Immature natural killer cell (primary cell): ENCODE measurements at places on chromosomes 1 and 21.

- DNase-seq, result no peak
Measured at GRCh38 chr1:59419361-59420140, 122.7 kb downstream of the FGGY start.

DNA sequence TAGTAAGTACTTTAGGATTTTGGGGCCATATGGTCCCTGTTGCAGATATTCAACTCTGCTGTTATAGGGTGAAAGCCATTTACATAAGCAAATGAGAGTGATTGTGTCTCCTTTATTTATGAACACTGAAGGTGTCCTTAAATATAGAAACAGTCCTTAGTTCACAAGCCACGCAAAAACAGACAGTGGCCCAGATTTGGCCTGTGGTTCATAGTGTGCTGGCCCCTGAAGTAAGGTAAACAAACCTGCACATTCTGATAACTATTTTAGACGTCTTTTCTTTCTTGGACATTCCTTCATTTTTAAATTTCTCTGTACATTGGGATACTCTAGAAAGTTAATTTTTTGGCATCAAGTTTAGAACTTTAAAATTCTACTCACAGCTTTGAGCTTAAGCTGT lies 23.5 kb downstream of the RAP1A start:
- no peak for DNase-seq

DNA sequence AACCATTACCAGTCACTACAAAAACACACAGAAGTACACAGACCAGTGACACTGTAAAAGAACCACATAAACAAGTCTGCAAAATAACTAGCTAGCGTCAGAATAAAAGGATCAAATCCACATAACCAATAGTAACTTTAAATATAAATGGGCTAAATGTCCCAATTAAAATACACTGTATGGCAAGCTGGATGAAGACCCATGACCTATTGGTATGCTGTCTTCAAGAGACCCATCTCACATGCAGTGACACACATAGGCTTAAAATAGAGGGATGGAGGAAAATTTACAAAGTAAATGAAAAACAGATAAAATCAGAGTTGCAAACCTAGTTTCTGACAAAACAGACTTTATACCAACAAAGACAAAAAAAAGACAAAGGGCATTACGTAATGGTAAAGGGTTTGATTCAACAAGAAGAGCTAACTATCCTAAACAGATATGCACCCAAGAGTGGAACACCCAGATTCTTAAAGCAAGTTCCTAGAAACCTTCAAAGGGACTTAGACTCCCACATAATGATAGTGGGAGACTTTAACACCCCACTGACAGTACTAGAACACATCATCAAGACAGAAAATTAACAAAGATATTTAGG lies 196.9 kb downstream of the TBX15 start:
- no peak for DNase-seq

GRCh38 chr21:20451046-20451445 lies 547.2 kb upstream of the NCAM2 start:
- no peak for DNase-seq

DNA sequence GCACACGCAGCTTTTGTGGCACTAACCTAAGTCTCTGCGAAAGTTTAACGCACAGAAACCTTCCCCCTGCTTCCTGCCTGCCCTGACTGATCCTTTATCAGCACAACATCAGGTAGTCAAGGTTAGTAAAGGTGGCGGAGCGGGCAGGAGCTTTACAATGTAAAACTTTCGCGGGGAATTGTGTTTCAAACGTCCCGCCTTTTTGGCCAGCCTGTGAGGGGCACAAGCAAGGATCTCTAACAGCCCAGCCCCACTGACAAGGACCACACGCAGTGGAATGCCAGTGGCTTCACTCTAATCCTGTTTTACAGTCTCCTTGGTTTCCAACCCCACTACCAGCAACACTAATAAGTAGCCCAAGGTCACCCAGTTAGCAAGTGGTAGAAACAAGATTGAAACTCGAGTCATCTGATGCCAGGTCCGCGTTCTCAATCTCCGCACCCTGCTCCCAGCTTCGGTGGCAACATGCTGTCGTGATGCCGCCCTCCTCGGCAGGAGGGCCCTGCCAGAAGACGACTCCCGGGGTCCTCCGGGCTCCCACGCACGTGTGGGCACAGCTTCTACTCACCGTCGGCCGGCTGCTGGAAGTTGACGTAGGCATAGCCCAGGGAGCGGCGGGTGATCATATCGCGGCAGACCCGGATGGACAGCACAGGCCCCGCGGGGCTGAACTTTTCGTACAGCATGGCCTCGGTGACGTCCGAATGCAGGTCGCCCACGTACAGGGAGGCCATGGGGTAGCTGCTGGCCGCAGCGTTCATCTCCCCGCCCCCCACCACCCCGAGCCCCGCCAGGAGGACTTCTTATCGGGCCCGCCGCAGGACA lies 1.2 kb downstream of the PABPC4 start:
- DNase-seq, result peak; percentile 76

DNA sequence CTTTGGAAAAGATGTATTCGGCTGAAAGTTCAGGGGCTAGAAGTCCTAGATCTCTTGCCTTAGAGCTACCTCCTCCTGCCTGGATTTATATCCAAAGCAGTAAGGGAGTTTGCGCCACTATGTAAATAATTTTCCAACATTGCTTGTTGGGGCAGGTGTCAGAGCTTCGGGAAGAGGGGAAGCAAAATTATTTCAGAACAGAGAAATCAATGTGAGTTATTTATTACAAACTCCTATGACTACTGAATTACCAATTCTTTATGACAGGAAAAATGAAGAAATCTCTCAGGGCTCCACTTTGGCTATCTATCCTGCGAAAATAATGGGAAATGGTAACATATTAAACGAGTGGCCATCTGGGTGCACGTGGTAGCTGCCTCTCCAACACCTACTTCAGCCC lies at the start of gene CRP:
Gene CRP, minus strand, starts transcription at position 61 of the 400 bp plus-strand sequence. CDS start 104 bp downstream, outside the sequence.
- DNase-seq, result no peak

- DNase-seq, result no peak
Measured at GRCh38 chr1:7149080-7149838, 364.0 kb downstream of the CAMTA1 start.

- DNase-seq, result no peak
Measured at GRCh38 chr21:25635310-25635709, 3.7 kb upstream of the JAM2 start.

GRCh38 chr1:63775418-63776127 lies 1.8 kb downstream of the ROR1 start:
- DNase-seq, result no peak

DNA sequence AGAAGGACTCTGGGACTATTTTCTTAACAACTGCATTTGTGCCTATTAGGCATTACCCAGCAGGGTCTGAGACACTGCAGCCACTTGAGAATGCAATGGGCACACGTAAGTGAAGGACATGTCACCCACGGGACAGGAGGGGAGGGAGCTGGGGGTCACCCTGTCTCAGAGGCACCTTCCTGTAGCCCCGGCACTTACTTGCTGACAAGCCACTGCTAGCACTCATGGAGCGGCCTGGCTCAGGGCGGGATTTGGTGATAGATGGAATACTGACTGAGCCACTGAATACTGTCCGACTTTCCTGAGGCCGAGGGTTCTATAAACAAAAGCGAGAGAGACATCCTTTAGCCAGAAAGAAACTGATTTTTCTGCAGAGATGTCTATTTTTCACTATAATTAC lies 64.7 kb downstream of the COQ8A start:
- DNase-seq, result no peak

DNA sequence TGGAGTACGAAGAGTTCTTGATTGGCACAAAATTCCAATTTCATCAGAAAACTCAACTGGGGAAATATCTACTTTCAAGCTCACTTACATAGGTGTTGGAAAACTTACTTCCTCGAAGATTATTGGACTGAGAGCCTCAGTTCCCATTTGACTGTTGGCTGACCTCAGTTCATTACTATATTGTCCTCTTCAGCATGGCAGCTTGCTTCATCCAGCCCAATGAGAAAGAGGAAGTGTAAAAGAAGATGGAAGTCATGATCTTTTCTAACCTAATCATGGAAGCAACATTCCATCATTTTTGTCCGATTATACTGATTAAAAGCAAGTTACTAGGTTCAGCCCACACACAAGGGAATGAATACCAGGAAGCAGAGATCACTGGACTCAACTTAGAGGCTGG lies 49.4 kb downstream of the HSD3B1 start:
- no peak for DNase-seq

- DNase-seq, result peak; percentile 54
Measured at GRCh38 chr1:113835686-113836290, 23.5 kb upstream of the RSBN1 start.

DNA sequence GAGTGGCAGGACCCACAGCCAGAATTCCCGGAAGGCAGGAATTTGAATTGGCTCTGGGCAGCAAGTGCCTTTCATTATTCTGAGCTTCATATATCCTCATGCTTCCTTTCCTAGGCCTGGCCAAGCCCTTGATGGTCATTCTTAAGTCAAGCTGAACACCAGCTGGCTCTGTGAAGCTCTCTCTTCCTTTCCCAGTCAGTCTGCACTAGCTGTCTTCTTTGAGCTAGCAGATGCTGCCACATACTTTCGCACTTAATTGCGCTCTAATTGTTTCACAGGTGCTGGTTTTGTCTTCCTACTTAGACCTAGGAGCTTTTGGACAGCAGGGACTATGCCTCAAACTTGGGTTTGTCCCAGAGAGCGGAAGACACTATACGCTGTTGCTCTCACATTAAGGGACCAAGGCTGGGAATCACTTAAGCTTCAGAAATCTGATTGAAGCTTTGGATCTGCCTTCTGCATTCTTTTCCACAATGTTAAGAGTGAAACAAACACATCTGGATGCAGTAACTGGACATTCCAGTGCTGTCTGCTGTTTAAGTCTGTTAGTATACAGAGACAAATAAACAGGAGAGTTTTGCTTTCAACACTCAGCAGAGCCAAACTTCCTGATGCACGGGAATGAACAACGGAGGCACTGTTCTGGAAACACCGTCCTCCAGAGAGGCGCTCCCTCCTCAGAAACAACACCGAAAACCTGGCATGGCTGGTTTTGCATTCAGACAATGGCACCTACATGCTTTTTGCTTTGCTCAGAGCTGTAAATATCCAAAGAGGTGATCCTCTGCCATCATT lies 2.2 kb downstream of the TLR5 start:
- DNase-seq, result no peak

- no peak for DNase-seq
Measured at GRCh38 chr21:45591619-45592207, 49.5 kb upstream of the SLC19A1 start.

GRCh38 chr1:185661971-185662370 lies 72.2 kb upstream of the HMCN1 start:
- no peak for DNase-seq

- no peak for DNase-seq
Measured at GRCh38 chr1:211118407-211119102, 15.4 kb downstream of the KCNH1 start.

GRCh38 chr1:110638556-110638955 lies 32.4 kb upstream of the KCNA2 start:
- DNase-seq, result no peak

GRCh38 chr1:69511426-69512192 lies 56.1 kb upstream of the LRRC7 start:
- DNase-seq, result no peak

DNA sequence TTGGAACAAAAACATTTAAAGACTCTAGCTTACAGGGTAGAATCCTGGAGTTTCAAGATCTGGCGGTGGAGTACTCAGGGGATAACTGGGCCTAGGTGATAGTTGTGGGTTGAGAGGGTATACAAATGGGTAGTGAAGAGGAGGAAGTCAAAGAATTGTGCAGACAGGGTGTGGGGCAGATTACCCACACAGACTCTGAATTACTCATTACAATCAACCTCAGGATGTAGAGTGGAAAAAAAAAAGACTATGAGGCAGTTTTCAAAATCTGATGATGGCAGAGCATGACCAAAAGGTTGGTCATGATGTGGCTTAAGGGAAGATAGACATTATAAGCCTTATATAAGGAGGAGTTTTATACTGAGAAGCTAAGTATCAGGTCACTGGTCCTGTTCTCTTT lies 44.1 kb upstream of the GLIS1 start:
- DNase-seq, result no peak

DNA sequence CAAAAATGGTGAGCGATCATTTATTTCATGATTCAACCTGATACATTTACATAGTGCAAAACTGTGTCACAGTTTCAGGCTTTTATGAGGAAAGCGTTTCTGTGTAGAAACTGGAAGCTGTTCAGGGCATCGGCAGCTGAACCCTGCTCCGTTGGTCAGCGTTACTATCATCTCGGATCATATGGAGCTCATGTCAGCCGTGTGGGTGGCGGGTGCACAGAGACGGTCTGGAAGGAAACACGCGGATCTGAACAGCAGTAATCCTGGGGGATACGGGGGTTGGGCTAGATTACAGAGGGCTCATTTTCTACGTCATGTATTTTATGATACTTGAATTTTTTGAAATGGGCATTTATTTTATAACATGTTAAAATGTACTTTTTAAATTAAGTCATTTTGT lies 15.1 kb downstream of the C1orf174 start:
- no peak for DNase-seq

- DNase-seq, result no peak
Measured at GRCh38 chr21:17610911-17611310, 1.8 kb downstream of the BTG3 start.

DNA sequence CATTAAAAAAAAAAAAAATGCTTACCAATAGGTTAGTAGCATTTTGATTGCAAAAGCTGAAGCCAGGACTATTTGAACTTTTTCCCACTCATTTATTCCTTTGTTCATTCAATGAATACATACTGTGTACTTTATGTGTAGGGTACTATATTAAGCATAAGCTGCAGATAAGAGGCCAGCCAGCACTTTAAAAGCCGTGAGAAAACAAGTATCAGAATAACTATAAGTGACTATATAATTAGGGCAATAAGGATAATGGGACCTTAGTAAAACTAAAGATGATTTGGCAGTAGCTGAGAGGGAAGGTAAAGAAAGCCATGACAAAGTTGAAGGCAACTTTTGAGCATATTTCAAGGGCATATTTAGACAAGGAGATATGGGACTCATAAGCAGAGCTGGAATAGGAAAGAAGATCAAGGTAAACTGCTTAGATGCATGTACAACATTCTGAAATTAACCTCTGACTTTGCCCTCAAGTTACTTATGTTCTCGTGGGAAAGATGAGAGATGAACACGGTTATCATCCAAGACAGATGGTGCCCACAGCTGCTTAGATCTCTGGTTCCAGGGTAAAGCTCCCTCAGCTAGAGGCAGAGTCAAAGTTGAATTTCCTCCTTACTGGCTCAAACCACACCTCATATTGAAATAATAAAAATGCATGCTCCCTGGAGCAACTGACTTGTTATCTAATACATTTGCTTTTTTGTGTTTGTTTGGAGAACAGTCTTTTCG lies 44.0 kb upstream of the FMO2 start:
- no peak for DNase-seq
